ENCODE measurements at places on chromosomes 5 and 9.

DNA sequence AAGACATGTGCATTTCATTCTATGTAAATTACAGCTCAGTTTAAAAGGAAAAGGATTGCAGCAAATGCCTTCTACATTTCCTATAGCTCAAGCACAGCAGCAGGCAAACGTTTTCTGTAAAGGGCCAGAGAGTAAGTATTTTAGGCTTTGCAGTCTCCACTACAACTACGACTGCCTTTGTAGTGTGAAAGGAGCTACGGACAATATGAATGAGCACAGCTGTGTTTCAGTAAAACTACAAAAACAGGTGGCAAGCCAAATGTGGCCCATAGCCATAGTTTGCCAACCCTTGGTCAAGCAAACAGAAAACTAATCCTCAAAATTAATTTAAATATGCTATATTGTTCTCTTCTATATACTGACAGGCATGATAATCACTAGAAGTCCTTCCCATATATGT is 7.2 kb downstream of the PTBP3 start:
- DNase-seq, result no peak

DNA sequence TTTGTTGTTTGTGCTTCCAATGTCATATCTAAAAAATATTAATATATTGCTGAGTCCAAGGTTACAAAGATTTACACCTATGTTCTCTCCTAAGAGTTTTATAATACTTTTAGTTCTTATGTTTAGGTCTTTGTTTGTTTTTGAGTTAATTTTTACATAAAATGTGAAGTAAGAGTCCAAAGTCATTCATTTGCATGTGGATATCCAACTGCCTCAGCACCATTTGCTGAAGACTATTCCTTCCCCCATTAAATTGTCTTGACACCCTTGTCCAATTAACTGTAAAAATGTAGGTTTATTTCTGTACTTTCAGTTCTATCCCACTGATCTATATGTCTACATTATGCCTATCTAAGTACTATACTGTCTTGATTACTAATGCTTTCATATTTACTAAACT is 35.7 kb downstream of the TTC33 start:
- no peak for DNase-seq

DNA sequence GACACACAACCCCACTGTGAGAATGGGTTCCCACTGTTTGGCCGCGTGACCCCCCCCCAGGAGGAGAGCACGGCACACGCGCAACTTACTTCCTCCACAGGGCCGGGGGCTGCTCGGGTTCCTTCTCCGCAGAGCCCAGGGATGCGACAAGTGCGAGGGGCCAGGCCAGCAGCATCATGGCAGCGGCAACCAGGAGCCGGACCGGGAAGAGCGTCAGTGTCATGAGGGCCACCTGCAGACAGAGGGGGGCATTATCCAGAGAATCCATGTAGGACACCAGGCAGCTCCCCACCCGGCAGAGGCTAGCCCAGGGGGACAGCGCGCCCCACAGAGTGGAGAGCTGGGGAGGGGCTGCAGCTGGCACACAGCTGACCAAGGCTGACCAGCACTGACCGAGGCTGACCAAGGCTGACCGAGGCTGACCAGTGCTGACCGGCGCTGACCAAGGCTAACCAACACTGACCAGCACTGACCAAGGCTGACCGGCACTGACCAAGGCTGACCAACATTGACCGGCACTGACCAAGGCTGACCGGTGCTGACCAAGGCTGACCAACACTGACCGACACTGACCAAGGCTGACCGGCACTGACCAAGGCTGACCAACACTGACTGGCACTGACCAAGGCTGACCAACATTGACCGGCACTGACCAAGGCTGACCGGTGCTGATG is 22.3 kb downstream of the LPCAT1 start:
- no peak for DNase-seq

GRCh38 chr5:100446879-100447430 is 88.2 kb upstream of the FAM174A start:
- no peak for DNase-seq

- DNase-seq, result no peak
These were observed 419.6 kb downstream of the KDM4C start for GRCh38 chr9:7177383-7177782.

GRCh38 chr9:77677397-77677796 is 29.3 kb upstream of the GNA14 start:
- DNase-seq, result no peak

DNA sequence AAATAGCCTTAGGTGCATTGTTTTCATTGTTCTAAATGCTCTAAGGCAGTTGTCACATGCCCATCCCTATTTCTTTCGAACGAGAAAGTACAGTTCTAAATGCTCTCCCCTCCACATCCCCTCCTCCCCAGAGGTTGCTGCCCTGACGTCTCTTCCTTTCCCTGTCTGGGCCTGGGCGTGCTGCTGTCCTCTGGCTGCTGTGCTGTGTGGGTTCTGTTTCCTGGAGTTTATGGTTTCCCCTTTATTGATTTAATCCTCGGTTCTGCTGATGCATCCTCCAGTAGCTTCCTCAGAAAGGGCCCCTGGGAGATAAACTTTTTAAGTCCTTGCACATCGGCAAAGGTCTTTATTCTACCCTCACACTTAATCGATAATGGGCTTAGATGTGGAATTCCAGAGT is 48.8 kb downstream of the MVB12B start:
- DNase-seq, result no peak

DNA sequence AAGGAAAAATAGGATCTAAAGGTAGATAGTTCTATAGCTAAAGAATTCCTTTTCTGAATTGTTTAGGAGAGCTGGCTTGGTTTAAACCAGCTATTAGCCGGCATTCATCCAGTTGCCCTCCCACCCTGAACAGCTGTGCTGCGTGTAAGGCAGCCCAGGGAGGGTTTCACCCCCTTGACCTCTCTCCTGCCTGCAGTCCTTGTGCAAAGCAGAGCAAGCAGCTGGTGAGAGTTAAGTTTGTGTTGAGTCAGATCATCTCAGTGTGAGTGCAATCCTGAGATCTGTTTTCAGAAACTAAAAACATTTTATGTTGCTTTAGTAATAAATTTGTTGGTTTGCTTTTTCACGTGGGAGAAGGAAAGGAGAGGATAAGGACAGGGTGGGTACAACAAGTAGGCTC is 13.0 kb downstream of the SLC25A25 start:
- no peak for DNase-seq

DNA sequence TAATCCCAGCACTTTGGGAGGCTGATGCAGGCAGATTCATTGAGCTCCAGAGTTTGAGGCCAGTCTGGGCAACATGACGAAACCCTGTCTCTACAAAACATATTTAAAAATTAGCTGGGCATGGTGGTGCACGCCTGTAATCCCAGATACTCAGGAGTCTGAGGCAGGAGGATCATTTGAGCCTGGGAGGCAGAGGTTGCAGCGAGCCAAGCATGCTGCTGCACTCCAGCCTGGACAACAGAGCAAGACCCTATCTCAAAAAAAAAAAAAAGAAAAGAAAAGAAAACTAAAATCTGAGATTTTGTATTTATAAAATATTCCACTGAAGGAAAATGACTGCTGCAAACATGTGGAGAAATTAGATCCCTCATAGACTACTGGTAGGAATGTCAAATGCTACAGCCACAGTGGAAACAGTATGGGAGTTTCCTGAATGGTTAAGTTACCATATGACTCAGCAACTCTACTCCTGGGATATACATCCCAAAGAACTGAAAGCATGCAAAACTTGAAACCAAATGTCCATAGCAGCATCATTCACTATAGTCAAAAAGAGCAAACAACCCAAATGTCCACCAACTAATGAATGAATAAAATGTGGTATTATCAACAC is 106.1 kb downstream of the UBAP2 start:
- no peak for DNase-seq

GRCh38 chr9:132978451-132979131 is at the start of gene GFI1B:
Gene GFI1B (plus strand): TSS chr9:132978694. CDS start chr9:132986679, 7,985 bp downstream.
- no peak for DNase-seq

DNA sequence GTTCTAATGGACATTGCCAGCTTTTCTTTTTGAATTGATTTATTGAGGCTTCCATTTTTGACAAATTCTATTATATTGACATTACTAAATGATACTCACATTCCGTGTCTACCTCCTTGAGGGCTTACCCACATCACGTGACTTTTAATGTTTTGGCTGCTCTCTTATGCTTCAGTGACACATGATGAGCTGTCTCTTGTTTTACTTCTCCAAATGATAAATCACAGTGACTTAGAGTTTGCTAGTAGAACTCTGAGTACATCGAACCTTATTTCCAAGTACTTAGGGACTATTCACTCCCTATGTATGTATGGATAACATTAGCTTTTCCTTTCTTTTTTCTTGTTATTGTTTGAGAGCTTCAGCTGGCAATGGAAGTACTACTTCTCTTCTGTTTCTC is 169.8 kb upstream of the KCNN2 start:
- no peak for DNase-seq

- no peak for DNase-seq
These were observed 246.8 kb downstream of the SAXO1 start for GRCh38 chr9:18786196-18786595.

GRCh38 chr5:173643964-173644363 is 27.5 kb upstream of the BOD1 start:
- DNase-seq, result no peak

DNA sequence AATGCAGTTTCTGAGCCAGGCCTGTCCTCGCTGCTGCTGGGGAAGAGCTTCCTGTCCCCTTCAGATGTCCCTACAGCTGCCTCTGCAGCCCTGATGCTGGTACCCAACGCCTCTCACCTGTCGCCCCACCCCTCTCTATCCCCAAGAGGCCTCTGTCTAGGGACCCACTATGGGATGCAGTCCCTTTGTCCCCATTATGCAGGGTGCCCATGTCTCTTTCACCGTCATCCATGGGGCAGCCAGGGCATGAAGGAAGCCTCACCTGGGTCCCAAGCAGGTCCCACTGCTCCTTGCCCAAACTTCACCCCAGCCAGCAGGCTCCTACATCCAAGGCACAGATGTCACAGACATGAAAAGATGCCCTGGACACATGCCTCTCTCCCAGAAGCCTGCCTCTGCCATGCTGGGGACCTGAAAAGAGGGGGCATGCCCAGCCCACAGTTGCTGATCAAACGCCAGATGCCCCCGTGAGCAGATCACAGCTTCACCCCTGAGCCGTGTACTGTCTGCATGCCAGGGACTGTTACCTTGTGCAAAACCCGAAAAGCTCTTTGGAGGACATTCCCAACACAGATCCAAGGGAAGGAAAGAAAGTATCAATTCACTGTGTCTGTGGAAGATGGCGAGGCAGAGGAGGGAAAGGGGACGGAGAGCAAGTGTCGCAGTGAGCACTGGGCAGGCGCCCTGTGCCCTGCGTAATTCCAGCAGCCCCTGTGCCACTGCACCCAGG is 81.0 kb downstream of the ADAMTS2 start:
- no peak for DNase-seq

Data from memory B cell (primary cell).